A549 treated with dexamethasone at 1 μM for 4 hours (cell line): ENCODE measurements at places on chromosomes 11 and 22. TPM values are rescaled to one million over a fixed set of nuclear protein-coding genes. Genes with fewer than 3 reads are reported as not detected.

APOA1 gene
- 0.12 to 0.34 TPM (median 0.20 TPM) in 5 replicates for total RNA-seq

NEFH gene
- 0.07 to 0.17 TPM (median 0.12 TPM) in 5 replicates for total RNA-seq

DRD4 gene
- total RNA-seq = 0.23 to 0.54 TPM (median 0.36 TPM) in 4 of 5 replicates, not detected in the other

RCE1 gene
- total RNA-seq = 36.7 to 56.6 TPM (median 53.1 TPM) in 5 replicates

ACTN3 gene
- total RNA-seq = 0.04 to 0.06 TPM (median 0.04 TPM) in 4 of 5 replicates, not detected in the other

CCDC89 gene
- total RNA-seq = not detected in 5 replicates

TSPAN18 gene
- 3.1 to 5.1 TPM (median 4.8 TPM) in 5 replicates for total RNA-seq

CHADL gene
- not detected in 5 replicates for total RNA-seq

OR2D2 gene
- not detected in 5 replicates for total RNA-seq

OR52H1 gene
- total RNA-seq = not detected in 5 replicates

RIC3 gene
- 1.1 to 2.3 TPM (median 2.0 TPM) in 5 replicates for total RNA-seq

RIMBP3B gene
- total RNA-seq = 0.24 to 0.45 TPM (median 0.37 TPM) in 5 replicates

MMP11 gene
- 0.13 to 0.24 TPM (median 0.15 TPM) in 5 replicates for total RNA-seq

PPFIA1 gene
- total RNA-seq = 21.3 to 33.2 TPM (median 31.6 TPM) in 5 replicates

SMIM35 gene
- not detected in 5 replicates for total RNA-seq

CARD18 gene
- total RNA-seq = not detected in 5 replicates

KRTAP5-11 gene
- not detected in 5 replicates for total RNA-seq

AMPD3 gene
- total RNA-seq = 6.3 to 8.9 TPM (median 6.8 TPM) in 5 replicates

PACSIN3 gene
- 20.9 to 27.3 TPM (median 24.2 TPM) in 5 replicates for total RNA-seq

TTC36 gene
- total RNA-seq = not detected in 5 replicates
